Astrocyte of the spinal cord (primary cell): ENCODE measurements at places on chromosomes 11 and 22.

GRCh38 chr22:24685531-24686190 is 82.7 kb downstream of the GGT1 start:
- no peak for DNase-seq

DNA sequence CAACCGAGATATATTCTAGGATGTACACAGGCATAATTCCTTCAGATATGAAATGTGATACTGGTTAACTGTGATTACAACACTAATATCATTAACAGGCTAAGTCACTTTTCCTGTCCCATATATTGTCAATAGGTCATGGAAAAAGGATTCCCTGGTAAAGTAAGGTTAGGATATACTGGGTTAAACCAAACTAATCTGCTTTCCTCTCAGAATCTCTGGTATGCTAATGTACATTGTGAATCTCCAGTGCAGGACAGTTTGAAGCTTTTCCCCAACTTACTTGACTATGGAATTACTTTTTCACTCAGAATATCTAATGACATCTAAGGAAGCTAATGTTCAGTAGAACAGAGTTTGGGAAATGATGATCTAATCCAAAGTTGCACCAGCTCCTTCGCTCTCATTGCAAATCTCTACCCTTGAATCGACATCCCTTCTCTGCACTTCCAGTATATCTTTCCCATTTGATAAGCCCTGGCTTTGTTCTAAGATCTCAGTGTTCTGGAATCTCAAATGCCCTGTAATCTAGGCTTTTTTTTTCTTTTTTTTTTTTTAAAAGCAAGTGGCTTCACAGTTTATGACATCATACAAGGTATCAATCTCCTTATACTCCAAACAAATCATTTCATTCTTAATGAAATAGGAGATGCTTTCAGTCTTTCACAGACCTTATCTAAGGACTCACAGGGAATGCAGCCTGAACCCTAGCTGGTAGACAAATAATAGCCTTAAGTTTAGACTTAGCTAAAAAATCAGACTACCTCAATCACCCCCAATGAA is 43.8 kb downstream of the COPB1 start:
- no peak for DNase-seq

DNA sequence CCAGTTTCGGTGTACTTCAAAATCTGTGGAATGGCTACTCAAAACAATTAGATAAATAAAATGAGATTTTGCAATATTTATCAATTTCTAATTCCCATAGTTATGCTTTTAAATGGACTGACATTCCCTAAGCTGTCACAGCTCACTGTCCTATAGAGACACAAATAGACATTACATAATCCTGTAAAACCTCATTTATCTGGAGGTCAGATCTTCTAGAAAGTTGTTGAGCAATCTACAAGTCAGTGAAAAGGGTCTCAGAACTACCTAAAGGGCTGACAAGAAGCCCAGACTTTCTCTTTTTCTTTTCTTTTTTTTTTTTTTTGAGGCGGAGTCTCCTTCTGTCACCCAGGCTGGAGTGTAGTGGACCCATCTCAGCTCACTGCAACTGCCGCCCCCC is 12.0 kb downstream of the ALG8 start:
- no peak for DNase-seq

- DNase-seq: peak; percentile 87
Measured at GRCh38 chr11:111001986-111002611, 243.4 kb upstream of the POU2AF2 start.

DNA sequence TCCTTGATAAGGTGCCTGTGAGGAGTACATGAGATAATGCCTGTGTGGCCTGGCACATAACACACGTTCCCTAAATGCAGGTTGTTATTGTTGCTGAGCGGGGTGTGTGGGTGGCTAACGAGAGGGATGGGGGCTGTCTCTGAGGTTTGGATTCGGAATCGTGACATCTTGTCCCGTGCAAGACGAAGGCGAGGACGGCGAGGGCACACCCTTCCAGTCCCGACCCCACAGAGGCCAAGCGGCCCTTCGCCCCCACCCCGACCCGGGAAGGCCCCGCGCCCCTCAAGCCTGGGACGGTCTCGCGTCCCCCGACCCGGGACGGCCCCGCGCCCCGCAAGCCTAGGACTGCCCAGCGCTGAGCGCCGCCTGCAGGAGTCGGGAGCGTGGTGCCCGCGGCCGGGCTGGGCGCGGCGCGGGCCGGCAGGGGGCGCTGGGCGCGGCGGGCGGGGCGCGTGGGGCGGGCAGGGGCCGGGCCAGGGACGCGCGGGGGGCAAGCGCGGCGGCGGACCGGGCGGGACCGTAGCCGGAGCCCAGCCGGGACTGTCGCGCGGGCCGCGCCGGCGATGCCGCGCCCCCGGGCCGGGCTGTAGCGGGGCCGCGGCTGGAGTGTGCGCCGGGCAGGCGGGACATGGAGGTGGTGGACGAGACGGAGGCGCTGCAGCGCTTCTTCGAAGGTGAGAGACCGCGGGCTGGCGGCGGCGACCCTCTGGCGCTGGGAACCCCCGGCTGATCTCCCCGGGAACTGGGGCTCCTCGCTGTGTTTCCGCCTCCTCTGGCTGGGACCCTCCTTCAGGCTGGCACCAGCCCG is at the start of gene MYRF:
MYRF (plus strand) TSS at position 520 of the 808 bp plus-strand sequence; CDS start at position 629, 109 bp downstream.
- DNase-seq: no peak

- no peak for DNase-seq
Measured at GRCh38 chr11:69466039-69466438, 15.4 kb upstream of the LINC01488 start.

DNA sequence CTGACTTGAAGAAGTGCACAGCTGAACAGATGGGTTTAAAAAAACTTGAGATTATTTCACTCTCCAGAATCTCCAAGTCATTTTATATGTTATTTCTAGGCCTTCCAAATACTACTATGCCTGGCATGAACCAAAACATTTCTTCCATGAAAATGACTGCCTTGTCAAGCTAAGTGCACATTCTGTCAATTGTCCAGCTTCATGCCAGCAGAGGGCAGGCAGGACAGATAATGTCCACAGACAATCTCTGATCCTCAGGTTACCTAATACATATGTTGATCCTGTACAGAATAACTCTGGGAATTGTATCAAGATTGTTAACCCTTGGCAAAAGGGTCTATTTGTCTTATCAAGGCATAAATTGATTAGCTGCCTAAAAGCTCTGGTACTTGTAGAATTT is 229.5 kb downstream of the AASDHPPT start:
- DNase-seq: no peak

DNA sequence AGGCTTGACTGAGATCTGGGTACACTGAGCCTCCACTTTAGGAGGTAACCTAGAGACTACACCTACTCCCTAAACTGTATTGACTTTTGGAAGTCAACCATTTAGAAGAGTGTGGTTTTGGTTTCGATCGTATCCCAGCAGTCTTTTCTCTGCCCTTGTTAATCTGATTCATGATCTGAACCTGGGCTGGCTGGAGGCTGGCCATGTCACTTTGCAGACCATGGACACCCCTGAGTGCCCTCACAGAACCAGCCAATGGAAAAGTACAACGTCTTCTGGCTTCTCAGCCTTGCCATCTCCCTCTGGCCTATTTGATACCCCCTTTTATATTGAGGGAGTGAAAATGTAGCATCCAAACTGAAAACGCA is 10.8 kb downstream of the EHF start:
- no peak for DNase-seq

- peak; percentile 20 for DNase-seq
Measured at GRCh38 chr22:36873614-36874308, 13.0 kb downstream of the NCF4 start.

- no peak for DNase-seq
Measured at GRCh38 chr22:30325724-30326254, 952 bp downstream of the TBC1D10A start.

GRCh38 chr11:69969890-69970784 is 108.0 kb upstream of the ANO1 start:
- DNase-seq: no peak

- no peak for DNase-seq
Measured at GRCh38 chr22:16956290-16956689, 51.7 kb downstream of the GAB4 start.

DNA sequence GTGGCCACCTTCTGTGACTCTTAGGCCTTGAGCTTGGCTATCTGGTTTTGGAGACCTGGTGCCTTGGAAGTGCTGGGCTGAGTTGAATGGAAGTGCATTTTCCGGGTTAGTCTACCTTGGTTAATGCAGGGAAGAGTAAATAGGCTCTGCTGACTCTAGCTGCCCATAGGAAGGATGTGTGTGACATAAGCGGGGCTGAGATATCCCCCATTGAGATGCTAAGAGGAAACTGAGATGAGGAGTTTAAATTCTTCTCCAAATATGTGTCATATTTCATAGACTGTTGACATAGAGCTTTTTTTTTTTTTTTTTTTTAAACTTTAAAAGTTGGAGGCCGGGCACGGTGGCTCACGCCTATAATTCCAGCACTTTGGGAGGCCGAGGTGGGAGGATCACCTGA is 30.8 kb downstream of the ZNRF3 start:
- no peak for DNase-seq

DNA sequence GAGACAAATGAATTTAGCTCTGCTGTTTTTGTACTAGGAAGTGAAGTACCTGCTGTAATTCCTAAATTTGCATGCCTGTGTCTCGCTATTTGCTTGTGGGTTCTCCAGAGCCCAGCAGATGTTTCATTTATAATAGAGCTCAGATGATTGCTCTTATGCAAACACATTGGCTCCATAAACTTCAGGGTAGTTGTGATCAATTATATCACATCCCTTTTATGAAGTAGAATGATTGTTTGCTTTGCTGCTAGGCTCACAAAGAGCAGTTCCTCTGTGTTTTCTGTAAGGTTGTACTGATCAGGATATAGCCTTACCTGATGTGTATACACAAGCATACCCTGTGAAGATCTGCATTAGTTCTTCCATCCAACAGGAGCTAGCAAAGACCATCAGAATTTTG is 64.1 kb downstream of the C11orf87 start:
- no peak for DNase-seq

- no peak for DNase-seq
Measured at GRCh38 chr11:14132312-14132711, 169.8 kb downstream of the SPON1 start.

DNA sequence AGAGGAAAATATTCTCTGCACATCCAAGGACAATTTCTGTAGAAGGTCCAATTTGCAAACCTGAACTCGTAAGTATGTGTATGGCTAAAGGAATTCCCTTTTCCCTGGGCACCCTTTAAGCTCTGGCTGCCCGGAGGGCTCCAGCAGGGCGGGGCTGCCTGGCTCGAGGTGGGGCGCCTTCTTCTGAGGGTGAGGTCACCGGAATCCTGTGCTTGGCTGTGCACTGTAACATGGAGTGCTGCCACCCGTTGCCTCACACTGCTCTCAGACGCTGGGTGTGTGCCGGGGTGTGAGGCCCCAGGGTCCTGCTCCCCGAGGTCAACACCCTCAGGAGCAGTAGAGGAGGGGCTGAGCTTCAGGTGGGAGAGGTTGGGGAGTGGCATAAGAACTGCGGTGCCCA is 61.5 kb downstream of the SYN3 start:
- no peak for DNase-seq

GRCh38 chr22:20531154-20531403 is 23.7 kb downstream of the MED15 start:
- DNase-seq: no peak

- peak; percentile 91 for DNase-seq
Measured at GRCh38 chr11:61949169-61950034, 749 bp upstream of the BEST1 start.

DNA sequence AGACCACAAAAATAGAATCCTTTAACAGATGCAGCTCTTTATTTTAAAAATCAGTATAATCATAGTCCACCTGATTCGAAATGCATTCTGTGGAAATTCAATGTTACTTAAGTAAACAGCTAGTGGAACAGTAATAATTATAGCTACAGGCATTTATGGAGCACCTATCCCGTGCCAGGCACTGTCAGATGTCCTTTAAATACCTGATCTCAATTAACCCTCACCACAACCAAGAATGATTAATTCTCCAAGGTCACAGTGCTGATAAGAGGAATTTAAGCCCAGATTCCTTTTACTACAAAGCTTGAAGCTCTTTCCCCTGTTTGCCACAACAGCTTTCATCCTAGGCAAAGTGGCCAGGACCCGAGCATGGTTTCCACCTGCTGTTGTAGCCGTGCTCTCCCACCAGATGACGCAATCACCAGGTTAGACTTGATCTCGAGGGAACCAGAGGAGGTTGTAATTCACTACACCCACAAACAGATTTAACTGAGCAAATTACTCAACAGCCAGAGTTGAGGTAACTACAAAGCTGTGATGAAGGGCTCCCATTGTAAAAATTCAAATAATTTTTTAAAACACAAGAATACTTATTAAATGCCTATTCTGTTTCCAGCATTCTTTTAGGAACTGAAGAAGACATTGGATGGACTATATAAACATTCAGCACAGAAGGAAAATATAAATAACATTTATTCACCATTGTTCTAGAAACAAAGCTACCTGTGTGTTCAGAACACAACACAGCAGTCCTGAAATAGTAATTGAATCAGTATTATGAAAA is 10.3 kb downstream of the PRDM10 start:
- peak; percentile 18 for DNase-seq

GRCh38 chr11:9747229-9747628 is 83.4 kb downstream of the SWAP70 start:
- DNase-seq: no peak

GRCh38 chr11:110092111-110092514 is 1.1 kb upstream of the ZC3H12C start:
- DNase-seq: no peak

DNA sequence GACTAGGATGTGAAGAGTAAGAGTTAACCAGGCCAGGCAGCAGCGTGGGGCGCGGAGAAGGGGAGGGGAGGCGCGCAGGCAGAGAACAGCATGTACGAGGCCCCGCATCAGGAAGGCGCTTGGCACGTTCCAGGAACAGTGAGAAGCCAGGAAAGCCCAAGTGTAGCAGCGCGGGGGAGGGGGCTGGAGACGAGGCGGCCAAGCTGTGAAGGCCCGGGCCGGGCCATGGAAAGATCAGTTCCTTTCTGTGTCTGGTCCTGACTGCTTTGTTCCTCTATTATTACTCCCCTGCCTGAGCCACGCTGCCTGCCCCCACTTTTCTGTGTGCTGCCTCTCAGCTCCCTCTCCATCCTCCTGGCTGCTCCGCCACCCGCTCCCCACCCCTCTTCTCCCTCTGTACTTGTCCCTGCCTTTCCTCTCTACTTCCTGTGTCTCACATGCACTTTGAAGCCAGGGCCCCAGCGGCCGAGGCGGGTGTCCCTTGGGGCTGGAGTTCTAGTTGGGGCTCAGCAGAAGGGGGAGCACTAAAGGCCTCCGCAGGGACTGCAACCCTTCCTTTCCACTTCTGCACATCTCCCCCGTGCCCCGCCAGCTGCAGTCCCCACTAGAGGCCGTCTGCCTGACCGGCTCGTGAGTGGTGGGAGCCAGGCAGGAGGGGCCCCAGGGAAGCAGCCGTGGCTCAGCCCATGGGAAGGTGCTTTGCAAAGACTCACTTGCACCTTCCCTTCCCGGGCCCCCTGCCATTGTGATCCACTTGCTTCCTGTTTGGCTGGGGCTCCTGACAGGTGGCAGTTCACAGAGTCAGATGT is 63.7 kb downstream of the PRDM11 start:
- DNase-seq: peak; percentile 71

DNA sequence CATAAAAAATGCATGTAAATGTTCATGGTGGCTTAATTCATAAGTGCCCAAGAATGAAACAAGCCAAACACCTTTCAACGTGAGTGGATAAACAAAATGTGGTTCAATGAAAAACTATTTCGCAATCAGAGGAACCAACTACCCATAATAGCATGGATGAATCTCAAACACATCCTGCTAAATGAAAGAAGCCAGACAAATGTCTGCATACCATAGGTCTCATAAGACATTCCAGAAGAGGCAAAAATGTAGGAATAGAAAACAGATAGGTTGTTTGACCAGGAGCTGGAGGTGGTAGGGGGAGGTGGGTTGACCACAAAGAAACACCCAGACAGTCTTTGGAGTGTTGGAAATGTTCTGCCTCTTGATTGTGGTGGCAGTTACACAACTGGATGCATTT is 13.2 kb upstream of the OSBPL5 start:
- DNase-seq: peak; percentile 32
